ENCODE measurements at places on chromosomes 1 and 21.

DNA sequence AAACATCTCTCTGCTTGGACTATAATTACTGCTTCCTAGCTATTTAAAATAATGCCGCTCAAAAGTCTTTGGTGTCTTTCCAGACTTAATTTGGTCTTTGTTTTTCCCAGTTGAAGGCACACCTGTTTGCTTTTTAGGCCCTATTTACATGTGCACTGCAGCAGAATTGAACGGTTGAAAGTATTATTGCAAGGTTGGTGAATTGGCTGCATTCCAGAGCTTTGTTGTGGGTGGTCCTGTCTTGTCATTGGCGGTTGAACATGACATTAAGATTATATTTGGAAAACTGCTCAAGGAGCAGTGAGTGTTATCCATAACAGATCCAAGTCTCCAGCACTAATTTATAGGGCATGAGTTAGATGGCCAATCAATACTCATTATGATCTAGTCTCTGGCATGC is 656.3 kb downstream of the PTPRC start:
- no peak for DNase-seq

DNA sequence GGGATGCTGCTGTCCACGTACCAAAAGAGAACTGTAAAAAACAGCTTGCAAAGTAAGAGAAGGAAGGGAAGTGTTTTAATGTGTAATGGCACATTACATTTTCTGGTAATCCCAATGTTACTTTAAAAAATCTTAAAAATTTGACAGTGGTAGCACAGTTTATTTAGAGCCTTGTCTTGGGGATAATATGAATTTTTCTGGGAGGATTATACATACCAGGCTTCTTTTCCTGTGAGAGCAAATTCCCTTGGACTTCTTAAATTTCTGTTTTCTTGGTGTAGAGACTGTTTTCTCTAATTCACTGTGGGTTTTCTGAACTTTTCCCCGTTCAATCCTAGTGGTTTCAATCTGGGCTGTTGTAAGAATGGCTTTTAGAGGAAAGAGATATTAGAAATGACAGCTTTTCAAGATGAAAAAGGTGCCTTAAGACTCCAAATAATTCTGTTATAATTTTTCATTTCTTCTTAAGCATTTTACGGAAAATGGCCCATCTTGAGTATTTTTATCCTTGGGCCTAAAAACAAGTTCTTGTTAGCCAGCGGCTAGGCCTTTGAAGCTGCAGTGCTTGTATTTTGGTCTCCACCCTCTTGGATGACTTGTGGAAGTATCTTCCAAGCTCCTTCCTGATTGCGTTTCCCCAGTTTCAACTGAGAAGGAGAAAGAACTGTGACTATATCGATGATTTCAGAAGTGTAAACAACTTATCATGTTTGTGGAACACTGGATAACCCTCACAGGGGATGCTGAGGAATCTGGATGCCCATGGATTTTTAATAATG is 70.0 kb downstream of the LEPR start:
- DNase-seq = no peak

DNA sequence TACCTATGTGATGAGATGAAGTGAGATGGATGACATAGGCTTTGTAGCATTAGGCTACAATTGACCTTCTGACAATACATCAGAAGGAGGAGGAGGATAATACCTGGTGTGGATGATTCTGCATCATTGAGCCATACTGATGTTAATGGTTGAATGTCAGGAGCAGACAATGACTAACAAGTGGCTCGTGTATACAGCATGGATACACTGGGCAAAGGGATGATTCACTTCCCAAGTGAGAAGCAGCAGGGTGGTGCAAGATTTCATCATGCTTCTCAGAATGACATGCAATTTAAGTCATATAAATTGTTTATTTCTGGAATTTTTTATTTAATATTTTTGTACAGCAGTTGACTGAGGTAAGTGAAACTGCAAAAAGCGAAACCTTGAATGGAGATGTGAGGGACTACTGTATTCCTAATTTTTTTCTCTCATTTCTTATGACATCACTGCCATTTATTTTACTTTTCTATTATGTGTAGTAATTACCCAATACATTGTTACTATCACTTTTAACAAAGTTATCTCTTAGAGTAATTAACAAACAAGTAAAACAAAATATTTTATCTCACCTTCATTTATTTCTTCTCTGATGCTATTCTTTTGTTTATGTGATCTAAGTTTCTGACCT is 34.4 kb upstream of the COP1 start:
- no peak for DNase-seq

DNA sequence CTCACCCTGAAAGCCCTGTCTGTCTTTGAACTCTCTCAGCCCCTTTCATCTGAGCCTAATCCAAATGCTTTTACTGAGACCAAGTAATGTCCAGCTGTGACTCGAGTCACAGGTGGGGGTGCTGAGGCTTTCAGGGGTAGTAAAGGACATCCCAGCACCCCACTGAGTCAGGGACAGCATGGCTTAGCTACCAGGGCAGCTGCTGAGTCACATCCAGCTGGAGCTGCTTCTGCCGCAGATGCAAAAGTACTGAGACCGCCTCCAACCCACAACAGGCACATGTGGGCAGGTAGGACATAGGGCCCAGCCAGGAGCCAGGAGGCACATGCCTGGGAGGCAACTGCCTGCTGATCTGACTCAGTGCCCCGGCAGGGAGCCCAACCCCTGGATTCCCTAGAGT is 6.7 kb upstream of the VSIG8 start:
- peak; percentile 17 for DNase-seq

DNA sequence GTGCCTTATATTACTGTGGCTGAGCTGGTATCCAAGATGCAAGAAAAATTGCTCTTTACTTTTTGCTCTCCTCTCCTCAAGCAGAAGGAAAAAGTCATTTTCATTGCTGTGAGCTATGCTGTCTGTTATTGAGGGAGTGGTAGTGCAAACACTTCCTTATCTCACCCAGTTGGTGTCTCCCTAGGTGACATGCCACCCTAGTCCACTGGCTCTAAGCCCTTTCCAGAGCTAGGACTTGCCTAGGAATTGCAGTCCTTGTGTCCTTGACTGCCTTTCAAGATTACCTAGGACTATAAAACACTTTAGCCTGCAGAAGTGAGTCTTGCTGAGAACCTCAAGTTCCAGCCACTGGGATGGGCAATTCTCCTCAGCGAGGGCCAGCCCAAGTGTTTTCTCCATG is 458.3 kb downstream of the MRPL39 start:
- DNase-seq = no peak

DNA sequence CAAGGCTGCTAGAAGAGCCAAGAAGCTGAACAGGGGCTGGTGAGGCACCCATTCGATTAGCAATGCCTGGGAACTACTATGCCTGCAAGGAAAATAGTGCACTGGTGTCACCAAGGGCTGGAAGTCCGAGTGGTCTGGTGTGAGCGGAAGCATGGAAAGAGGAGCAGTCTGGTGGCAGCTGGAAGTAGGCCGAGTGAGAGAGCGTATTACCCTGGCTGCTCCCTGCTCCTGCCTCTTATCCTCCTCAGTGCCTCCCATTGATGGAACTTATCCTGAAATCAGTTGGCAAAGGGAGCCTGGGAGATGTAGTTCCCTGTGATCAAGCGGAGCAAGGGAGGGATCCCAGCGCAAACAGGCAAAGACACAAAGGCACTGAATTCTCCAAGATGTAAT is 9.6 kb downstream of the SMAP2 start:
- no peak for DNase-seq

- no peak for DNase-seq
These were observed 68.7 kb upstream of the KLHDC7A start for GRCh38 chr1:18411820-18412641.
